ENCODE measurements at places on chromosomes 3 and 15.

DNA sequence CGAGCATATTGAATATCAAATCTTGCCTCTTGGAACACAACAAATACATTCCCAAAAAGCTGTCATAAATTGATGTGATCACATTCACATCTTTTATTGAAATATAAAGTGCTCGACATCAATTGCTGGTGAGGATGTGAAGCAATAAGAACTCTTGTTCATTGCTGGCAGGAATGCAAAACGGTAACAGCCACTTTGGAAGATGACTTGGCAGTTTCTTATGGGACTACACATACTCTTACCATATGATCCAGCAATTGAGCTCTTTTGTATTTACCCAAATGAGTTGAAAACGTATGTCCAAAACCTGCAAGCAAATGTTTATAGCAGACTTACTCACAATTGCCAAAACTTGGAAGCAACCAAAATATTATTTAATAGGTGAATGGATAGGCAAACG lies 234.9 kb downstream of the CACNA2D3 start:
- DNase-seq, result no peak

- DNase-seq, result no peak
Observed at GRCh38 chr15:34358367-34358766, 8.6 kb downstream of the LPCAT4 start.

DNA sequence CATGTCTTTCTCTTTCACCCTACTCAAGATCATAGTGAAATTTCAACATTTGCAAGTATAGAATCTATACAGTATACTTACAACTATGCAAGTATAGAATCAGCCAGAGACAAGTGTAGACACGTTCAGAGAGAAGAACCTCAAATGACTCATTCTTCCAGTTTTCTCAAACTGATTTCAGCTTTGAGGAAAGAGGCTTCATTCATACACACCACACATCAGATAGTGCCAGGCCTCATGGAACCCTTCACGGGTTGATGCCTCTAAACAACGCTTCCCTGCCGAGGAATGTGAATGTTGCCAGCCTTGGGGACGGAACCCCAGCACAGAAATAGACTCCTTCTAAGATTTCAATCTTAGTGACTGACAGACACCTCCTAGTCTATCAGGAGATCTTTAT lies 135.7 kb downstream of the FOXP1 start:
- no peak for DNase-seq

GRCh38 chr3:79018671-79019136 lies 749.1 kb downstream of the ROBO1 start:
- DNase-seq, result no peak

DNA sequence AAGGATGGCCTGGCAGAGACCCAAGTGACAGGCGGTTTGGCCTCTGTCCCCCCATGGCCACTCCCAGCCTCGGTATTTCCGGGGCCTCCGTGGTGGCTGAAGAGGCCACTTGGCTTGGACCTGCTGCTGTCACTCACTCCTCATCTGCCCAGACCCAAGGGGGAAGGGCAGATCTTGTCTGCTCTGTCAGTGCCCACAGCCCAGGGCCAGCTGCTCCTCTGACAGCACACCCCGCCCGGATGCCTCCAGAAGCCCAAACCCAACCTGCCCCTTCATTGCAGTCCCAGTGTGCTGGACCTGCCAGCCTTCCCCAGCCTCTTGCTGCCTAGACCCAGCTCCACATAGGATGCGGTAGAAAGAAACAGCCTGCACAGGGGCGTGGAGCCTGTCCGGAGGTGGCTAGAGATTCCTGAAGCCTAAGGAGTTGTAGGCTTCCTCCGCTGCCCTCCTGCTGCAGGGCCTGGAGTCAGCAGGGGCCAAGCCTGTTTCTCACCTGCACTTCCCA lies 52.0 kb downstream of the MAGEF1 start:
- no peak for DNase-seq

- no peak for DNase-seq
Observed at GRCh38 chr15:35852818-35853624, 307.1 kb upstream of the DPH6 start.

- DNase-seq, result no peak
Observed at GRCh38 chr15:61248790-61249189, 19.7 kb upstream of the RORA start.

DNA sequence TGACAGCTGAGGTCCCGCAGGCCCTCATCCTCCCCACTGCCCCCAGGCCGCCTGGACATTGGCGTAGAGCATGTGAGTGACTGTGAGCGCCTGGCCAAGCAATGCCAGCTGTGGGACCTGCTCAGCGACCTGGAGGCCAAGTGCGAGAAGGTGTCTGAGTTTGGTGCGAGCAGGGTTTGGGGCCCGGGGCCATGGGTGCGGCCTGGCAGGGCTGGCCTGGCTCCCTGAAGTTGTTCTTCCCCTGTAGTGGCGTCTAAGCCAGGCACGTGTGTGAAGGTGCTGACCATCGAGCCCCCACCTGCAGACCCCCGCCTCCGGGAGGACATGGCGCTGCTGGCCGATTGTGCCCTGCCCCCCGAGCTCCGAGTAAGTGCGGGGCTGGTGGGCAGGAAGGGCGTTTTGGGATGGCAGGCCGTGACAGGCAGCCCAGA lies 4.2 kb downstream of the ABTB1 start:
- DNase-seq, result no peak

DNA sequence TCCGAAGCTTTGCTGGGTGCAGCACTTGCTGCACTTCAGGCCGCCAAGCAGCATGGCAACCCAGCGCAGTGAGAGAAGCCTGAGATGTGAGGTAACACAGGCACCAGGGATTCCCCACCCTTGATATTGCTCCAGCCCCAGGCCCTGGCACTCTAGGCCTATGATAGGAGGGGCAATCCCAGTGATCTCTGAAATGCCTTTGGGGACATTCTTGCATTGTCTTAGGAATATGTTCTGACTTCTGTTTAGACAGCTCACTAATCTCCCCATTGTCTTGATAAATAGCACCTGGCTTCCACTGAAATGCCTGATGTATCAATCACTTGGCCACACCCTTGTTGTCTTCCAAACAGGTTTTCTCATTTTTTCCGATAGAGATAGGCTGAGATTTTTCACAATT lies 102.8 kb downstream of the SOX14 start:
- DNase-seq, result no peak

GRCh38 chr15:58026051-58026450 lies 39.5 kb downstream of the ALDH1A2 start:
- no peak for DNase-seq

DNA sequence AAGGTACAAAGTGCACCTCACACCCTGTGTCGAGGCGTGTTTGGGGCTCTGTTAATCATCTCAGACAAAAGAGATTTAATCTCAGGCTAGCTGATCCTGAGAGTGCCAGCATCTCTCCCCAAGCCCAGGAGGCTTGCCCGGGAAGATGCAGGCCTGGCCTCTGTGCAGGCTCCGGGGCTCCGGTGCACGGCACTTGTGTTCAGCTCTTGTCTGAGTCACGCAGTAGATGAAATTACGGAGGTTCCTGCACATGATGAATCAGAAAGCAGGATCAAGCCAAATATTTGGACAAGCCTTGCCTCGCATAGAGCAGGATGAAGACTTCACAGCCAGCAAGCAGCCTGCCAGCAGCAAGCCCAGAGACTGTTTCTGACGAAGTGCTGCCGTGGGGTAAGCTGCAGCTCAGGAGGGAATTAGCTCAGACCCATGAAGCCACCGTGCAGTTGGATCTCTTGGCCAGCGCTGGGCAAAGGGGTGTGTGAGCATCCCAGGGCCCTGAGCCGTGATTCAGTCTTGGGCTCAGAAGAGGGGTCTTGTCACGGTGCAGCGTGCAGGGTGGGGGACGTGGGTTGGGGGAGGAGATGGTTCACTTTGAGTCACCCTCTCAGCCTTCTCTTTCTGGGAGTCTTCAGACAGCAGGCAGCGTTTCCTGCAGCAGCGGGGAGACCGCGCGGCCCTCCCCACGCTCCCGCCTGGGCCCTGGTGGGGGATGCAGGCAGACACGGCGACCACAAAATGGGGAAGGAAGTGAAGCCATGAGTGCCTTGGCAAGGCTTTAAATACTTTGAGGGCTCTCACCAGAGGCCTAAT lies 89.2 kb upstream of the MEF2A start:
- DNase-seq, result no peak
